ENCODE measurements at places on chromosomes 7 and 10. TPM values are rescaled to one million over a fixed set of nuclear protein-coding genes. Genes with fewer than 3 reads are reported as not detected.

The GIMAP6 gene
- not detected for total RNA-seq

The SCART1 gene
- 0.31 TPM for total RNA-seq

The ARPC1B gene
- total RNA-seq = 306 TPM

The MYH16 gene
- 0.81 TPM for total RNA-seq

The EPHB4 gene
- 48.1 TPM for total RNA-seq

The KLF14 gene
- total RNA-seq = not detected

The ADCY1 gene
- 2.4 TPM for total RNA-seq

The ZPBP gene
- not detected for total RNA-seq

The HHEX gene
- total RNA-seq = 13.1 TPM

The NKX2-3 gene
- total RNA-seq = not detected

The TRPV5 gene
- total RNA-seq = not detected

The MMD2 gene
- total RNA-seq = not detected

The NFE2L3 gene
- total RNA-seq = 6.6 TPM

The CFAP46 gene
- 1.5 TPM for total RNA-seq

The INMT gene
- not detected for total RNA-seq

The ASL gene
- total RNA-seq = 21.1 TPM

The DPYSL4 gene
- 19.3 TPM for total RNA-seq

The ACTR1A gene
- 83.8 TPM for total RNA-seq

The GRB10 gene
- total RNA-seq = 54.0 TPM

The GPR141 gene
- not detected for total RNA-seq

The DOCK1 gene
- 25.8 TPM for total RNA-seq

The WNT8B gene
- total RNA-seq = not detected

The BMS1 gene
- total RNA-seq = 23.8 TPM

The SEC61G gene
- total RNA-seq = 354 TPM

The FERD3L gene
- not detected for total RNA-seq

The HOGA1 gene
- 1.7 TPM for total RNA-seq

The CREM gene
- 36.8 TPM for total RNA-seq

The MKI67 gene
- 70.7 TPM for total RNA-seq

The CFAP43 gene
- 0.19 TPM for total RNA-seq
